ENCODE measurements at places on chromosomes 7 and 10. TPM values are rescaled to one million over a fixed set of nuclear protein-coding genes. Genes with fewer than 3 reads are reported as not detected.

- no peak for DNase-seq
These were observed 18.3 kb downstream of the KLLN start for GRCh38 chr10:87844837-87845623.

GRCh38 chr10:1394155-1394912, 338.1 kb downstream of the WDR37 start:
- no peak for DNase-seq

The EN2 gene
- not detected for total RNA-seq

DNA sequence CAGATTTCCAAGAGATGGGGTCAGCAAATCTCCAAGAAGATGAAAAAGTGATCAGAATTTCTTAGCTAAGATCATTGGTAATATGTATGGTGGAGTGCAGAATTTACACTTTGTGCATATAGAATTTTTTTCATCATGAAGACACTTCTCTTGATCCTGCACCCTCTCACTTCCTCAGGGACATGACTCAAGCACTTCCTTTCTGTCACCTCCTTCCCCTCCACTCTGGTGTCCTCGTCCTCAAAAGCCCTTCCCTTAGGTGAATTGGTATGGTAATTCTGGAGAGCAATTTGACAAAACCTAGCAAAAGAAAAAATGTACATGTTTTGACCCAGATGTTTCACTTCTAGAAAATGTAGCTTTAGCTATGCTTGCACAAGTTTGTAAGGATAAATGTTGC, 18.1 kb downstream of the CALN1 start:
- no peak for DNase-seq

DNA sequence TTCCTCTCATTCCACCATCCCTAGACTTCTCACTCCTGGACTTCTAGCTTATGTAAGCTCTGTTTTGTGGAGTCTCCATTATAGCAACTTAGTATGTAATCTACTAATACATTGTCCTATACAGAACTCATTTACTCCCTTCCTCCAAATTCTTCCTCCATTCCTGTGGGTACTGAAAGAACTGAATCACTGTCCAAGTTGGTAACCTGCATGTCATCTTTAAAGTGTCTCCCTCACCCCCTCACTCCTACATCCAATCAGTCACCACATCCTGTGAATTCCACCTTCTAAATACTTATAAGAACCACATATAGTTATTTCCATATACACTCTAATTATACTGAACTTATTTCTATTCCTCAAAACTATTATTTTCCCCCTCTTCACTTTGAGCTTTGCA, 20.3 kb downstream of the AASS start:
- DNase-seq = no peak

The KLLN gene
- total RNA-seq = 0.54 TPM

GRCh38 chr7:92485974-92486373, 8.2 kb upstream of the ERVW-1 start:
- no peak for DNase-seq

DNA sequence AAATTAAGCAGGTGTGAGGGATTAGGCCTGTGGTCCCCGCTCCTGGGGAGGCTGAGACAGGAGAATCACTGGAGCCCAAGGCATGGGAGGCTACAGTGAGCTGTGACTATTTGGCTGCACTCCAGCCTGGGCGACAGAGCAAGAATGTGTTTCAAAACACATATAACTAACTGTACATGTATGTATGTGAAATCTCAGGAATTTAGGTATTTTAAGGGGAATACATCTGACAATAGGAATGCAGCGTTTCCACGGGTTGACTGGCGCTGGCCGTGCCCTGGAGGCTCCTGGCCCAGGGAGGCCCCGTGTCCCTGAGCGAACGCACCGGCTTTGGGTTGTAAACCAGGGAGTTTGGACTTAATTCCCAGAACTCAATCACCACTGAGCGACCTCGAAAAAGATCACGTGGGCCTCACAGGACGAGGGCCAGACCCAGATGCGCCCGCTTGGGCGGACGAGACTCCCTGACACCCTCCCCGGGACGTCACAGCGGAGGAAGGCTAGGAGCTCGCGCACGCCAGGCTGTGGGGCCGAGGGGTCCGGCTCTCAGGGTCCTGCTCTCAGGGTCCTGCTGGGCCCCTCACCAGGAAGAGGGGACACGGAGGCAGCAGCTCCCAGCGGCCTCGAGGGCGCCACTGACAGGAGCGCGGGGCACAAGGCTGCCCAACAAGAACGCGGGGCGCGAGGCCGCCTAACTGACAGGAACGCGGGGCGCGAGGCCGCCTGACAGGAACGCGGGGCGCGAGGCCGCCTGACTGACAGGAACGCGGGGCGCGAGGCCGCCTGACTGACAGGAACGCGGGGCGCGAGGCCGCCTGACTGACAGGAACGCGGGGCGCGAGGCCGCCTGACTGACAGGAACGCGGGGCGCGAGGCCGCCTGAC, 18.4 kb downstream of the PTPRN2 start:
- DNase-seq = no peak

The KCP gene
- total RNA-seq = 0.20 TPM

DNA sequence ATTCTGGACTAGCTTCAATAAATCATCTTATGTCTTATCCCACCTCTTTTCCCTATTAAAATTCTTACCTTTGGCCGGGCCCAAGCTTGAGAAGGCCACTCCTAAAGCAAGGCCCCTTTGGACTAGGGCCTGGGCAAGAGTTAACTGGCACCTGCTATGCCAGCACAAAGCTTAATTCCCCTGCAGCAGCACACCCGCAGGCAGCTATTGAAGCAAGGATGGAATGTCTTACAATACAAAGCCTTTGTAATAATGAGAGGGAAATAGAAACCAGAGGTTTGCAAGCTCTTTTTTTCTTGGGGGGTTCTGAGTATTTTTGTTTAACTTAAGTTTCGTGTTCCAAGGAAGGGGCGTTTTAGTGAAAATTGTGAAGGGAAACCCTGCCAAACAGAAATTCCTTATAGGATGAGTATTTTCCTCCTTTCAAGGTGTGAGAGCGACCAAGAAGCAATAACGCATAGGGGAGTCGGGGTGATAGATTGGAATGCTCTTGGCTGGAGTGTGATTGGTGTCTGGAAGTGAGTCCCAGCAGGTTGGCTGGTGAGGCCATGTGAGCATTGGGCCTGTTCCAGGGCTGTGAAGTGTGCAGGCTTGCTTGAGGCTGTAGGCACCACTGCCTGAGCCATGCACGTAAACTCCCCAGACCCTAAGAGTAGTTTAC, 148.5 kb downstream of the KIAA1217 start:
- no peak for DNase-seq

- DNase-seq = no peak
These were observed 146.7 kb upstream of the PFKP start for GRCh38 chr10:2920637-2921036.

- DNase-seq = no peak
These were observed 445.7 kb upstream of the C7orf33 start for GRCh38 chr7:148144827-148145226.

DNA sequence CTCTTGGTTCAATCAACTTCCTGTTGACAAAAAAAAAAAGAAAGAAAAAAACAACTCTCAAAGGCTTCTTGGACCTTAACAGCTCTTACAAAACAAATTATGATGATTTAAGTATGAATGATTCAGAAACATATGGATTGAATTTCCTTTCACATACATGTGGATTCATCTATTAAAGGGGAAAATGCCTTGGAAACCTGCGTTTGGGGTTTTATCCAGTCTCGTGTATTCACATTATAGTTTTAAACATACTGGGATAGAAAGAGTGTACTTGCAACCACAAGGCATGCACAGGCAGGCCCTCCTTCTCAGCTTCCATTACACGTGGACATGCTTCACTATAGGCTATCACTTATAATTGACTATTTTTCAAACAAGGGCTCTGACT, 286.7 kb downstream of the INHBA start:
- DNase-seq = no peak

All from T-cell (primary cell).